Activated CD8-positive, alpha-beta memory T cell treated with anti-CD3 and anti-CD28 coated beads for 24 hours (primary cell): ENCODE measurements at places on chromosomes 7 and 10.

DNA sequence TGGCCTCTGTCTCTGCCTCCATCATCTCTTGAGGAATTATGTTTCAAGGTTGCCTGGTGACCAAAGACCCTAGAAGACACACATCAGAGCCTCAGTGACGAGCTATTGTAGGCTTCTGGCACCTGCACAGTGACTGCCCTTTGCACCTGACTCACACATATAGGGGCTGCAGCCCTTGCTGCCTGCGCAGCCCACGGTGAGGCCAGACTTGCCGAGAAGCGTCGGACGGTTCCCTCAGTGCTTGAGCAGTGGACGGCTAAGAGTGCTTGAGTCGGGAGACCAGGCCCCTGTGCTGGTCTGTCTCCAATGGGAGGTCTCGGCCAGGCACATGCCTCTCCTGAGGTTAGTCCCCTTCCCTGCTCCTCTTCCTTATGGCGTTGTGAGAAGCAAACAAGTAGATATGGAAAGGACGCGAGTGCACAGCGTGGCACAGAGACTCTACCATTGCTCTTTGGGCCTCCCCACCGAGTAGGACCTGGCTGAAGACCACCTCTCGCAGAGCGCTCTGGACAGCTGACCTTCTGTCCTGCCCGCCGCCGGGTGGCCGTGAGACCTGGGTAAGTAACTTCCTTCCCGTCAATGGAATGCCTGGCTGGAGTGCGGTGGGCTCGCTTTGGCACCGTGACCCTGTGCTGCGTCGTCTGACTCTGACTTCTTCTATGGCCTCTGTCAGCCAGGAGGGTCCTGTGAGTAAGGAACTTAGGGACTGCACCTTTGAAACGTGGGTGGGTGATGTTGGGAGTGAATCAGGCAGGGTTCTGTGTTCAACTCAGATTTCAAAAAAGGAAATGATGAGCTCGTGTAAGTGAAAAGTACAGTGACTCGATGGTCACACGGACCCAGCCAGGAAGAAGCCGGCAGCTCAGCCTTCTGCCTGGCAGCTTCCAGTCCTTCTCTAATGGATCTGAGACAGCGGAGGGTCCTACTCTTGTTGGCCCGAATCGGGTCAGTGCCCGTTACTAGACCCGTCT is 33.7 kb downstream of the ZNF775 start:
- DNase-seq = no peak

GRCh38 chr7:153518201-153518984 is 533.8 kb upstream of the DPP6 start:
- no peak for DNase-seq

DNA sequence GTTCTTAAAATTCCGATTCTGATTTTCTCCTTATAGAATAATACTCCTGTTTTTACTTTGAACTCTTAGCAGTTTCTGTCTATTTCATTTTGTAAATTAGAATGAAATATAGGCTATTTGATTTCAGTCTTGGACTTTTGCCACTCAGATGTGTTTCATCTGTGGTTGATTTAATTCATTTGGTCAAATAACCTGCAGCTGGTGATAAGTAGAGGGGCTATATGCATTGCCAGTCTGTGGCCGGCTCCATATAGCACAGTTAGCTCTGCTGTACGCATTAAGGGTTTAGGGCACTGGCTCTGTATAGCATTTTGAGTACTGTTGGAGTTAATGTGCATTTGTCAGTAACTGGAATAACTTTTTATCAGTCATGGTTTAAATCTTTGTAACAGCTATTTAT is 35.7 kb downstream of the RBM33 start:
- DNase-seq = no peak

DNA sequence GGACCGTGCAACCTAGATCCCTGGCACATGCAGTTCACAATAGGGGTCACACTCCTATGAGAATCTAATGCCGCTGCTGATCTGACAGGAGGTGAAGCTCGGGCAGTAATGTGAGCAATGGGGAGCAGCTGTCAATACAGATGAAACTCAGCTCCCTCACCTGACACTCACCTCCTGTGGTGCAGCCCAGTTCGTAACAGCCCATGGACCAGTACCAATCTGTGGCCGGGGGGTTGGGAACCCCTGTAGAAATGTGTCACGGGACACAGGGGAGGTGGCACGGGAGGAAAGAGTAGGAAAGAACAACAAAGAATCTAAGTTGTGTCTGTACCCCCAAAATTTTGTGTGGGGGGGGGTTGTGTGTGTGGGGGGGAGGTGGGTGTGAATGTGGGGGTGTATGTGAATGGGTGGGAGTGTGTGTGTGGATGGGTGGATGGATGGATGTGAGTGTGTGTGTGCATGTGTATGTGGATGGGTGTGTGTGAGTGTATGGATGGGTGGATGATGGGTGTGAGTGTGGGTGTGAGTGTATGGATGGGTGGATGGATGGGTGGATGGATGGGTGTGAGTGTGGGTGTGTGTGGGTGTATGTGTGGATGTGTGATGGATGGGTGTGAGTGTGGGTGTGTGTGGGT is 33.1 kb downstream of the SFMBT2 start:
- peak; percentile 59 for DNase-seq

DNA sequence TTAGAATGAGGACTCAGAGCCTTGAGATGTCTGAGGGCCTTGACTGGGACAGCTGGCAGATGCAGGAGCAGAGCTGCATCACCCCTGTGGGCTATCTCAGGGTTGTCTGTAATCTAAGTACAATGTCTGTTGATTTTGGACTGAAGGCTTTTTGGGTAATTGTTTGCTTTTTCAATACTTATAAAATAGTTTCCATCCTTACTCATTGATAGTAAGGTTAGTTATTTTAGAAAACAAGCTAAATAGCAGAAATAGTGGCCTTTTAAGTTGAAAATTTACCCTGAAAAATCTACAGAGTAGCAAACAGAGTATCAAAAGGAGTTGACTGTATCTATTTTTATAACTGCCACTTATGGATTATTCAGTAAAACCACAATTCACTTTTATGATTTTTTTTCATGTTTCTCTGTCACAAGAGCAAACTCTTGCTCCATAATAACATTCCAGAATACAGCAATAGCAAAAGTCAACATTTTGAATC is 179.7 kb downstream of the CFTR start:
- DNase-seq = no peak

DNA sequence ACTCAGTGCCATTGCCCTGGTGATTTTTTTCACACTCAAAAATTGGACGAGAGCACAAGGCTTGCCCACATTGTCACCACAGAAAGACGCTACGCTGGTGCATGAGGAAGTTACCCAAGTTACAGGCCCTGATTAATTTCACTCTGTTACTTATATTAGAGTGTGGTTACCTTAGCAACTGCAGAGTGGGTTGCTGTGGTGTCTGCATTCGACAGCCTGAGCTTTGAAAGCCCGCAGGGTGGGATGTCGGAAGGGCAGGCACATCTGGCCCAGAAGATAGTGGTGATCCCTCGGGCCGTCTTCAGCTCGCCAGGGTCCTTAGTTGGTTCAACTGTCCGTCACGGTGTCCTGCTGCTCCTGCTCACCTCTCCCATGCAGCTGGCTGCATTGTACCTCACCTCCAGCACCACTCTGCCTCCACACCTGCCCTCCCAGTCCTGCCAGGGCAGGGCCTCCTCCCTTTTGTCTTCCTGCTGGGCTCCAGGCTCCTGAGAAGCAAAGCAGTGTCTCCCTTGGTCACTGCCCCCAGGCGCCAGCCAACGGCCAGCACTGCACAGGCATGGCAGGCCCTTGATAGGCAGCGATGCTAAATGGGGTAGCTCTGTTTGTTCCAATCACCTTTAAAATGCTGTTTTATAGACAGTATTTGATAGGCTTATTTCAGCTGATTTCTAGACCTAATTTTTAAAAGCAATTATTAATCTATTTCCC is 167.2 kb downstream of the EBF3 start:
- DNase-seq = no peak

DNA sequence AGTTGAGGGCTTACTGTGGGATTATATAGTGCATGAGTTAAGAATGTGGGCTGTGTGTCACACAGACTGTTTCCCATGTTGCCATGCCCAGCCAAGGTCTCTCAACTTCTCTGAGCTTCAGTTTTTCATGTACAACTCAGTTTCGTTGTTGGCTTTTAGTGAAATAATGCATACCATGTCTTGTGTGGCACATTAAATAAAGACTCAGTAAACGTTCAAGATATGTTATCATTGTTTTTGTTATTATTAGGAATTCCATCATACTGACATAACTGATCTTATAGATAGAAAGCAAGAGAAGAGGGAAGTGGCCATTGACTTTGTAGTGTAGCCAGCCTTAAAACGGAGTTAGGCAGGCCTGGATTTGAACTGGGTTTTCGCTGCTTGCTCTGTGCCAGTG is 2.9 kb downstream of the CDK14 start:
- no peak for DNase-seq

- no peak for DNase-seq
Observed at GRCh38 chr7:28977881-28978280, 19.8 kb upstream of the TRIL start.

DNA sequence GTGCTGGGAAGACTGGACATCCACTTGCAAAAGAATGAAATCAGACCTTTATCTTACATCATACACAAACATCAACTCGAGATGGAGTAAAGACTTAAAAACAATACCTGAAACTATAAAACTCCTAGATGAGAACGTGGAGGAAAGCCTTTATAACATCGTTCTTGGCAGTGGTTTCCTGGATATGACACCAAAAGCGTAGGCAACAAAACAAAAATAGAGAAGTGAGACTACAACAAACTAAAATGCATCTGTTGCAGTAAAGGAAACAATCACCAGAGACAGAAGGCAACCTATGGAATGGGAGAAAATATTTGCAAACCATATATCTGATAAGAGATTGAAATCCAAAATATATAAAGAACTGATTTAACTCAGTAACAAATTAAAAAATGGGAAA is 33.3 kb downstream of the CC2D2B start:
- DNase-seq = no peak

- no peak for DNase-seq
Observed at GRCh38 chr10:88851706-88852105, at the start of gene ANKRD22. TSS of gene ANKRD22 (minus strand) at chr10:88851844. CDS start at chr10:88851607, 237 bp downstream.

- DNase-seq = no peak
Observed at GRCh38 chr7:87170828-87171227, 18.6 kb downstream of the DMTF1 start.
